NCI-H2081 (cell line): ENCODE measurements at places on chromosomes 4 and X.

DNA sequence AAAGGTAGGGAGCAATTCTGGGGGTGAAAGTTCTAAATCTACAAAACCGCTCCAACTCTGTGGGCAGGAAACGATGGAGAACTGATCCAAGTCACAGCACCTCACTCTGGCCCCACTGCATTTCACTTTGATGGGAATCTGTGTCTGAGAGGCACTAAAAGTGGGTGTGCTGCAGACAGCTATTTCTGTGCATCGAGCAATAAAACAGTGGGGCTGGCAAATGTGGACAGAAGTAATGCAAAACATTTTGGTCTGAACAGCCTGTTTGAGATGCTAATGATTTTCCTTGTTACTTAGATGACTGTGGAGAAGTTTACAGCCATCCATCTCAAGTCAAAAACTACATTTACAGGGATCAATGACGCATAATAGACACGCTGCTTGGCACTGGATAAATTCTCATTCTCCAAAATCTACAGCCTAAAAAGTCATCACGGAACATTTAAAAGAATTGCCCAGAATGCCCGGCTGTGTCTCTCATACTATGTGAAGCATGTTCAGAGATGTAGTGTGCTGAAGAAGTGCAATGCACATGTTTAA lies 1671.6 kb upstream of the TENM3 start:
- no peak for DNase-seq

DNA sequence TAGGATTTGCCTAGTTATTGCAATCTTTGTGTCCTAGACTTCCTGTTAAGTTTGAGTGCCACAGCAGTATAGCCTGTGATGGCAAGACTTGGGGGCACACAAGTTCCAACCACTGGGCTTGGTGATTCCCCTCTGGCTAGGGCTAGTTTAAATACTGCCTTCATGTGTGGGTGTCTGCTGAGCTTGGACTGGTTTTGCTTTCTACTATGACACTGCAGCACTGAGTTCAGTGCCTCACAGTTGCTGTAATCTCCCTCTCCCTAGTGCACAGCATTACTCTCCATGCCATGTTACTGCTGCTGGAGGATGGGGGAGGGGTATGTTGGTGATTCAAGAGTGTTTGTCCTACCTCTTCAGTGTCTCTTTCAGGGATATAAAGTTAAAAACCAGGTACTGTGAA lies 379.6 kb downstream of the IL15 start:
- no peak for DNase-seq

DNA sequence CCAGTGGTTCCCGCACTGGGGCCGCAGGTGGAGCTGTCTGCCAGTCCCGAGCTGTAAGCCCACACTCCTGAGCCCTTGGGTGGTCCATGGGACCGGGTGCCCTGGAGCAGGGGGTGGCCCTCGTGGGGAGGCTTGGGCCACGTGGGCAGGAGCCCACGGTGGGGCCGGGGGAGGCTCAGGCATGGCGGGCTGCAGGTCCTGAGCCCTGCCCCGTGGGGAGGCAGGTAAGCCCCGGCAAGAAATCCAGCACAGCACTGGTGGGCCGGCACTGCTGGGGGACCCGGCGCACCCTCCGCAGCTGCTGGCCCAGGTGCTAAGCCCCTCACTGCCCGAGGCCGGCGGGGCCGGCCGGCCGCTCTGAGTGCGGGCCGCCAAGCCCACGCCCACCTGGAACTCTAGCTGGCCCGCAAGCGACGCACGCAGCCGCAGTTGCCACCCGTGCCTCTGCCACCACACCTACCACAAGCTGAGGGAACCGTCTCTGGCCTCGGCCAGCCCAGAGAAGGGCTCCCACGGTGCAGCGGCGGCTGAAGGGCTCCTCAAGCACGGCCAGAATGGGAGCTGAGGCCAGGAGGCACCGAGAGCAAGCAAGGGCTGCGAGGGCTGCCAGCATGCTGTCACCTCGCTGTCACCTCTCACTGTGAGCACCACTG lies 2.0 kb upstream of the METAP1 start:
- no peak for DNase-seq

DNA sequence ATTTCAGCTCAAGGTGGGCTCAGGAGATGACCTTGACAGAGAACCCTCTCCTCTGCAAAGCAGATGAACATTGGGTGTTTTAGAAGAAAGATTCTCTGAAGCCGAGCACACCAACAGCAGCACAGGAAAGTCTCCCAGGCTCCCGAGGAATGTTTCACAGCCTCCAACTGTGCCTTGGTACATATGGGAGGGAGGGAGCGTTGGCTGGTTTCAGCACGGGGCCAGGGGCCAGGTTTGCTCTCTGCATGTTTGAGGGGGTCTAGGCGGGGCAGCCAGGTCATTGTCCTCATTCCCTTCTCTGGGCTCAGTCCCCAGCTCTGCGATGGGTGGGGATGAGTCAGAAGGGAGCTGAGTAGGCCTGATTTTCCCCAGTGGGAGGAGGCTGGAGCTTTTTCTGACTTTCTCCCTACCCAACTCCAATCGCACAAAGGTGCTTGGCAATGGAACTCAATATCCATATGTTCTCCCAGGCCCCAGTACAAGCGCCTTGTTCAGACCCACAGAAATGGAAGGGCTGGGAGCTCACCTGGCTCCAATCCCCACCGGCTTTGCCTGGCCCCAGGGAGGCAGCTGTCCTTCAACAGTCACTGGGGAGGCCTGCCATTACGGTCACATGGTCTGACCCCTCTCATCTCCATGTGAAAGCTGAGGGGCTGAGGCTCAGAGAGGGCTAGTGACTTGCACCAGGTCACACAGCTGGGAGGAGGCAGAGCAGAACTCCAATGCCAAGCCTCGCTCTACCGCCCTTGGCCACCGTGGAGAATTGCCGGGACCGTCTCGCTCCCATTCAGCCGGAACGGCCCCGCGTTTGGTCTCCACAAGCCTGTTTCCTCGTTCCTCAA lies 108.4 kb upstream of the AFAP1 start:
- DNase-seq, result no peak

- no peak for DNase-seq
These were observed 238.8 kb downstream of the GPC3 start for GRCh38 chrX:133746593-133746992.

DNA sequence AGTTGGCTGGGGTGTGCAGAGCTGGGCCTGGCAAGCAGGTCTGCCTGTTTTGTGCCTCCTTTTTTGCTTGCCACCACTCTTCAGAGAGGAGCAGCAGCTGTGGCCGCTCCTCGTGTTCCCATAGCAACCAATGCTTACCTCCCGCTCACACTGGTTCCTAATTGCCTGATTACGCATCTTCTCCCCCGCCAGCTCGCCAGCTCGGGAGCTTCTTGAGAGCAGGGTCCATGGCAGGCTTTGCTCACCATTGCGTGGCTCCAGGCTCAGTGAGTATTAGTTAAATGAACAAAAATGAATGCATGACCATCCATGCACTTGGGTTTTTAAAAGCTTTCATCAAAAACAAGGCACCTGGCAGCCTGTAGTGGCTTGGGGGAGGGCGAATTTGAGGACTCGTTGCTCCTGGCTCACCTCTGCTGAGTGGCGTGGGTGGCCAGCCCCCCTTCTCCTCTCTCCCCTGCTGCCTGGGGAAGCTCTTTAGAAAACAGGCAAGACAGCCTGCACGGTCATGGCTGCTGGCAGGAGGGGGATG lies 14.2 kb upstream of the PJA1 start:
- peak; percentile 63 for DNase-seq

DNA sequence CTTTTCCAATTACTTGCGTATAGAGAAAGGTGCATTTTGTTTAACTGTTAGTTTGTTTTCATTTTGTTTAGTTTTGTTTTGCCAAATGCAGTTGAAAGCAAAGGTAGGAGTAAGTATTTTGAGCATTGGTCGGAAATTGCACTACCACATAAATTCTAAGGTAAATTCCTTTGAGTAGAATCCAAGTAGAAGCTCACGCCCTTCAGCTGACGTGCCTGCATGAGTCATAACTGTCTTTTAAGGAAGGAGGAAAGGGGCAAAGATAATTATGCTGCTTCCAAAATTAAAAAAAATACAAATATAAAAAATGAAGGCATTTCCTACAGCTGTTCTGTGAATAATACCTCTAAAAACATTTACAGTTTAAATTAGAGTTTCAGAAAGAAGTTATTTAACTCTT lies 110.2 kb upstream of the MYOZ2 start:
- no peak for DNase-seq

- DNase-seq, result no peak
These were observed 112.8 kb upstream of the DKK2 start for GRCh38 chr4:107148904-107149303.

DNA sequence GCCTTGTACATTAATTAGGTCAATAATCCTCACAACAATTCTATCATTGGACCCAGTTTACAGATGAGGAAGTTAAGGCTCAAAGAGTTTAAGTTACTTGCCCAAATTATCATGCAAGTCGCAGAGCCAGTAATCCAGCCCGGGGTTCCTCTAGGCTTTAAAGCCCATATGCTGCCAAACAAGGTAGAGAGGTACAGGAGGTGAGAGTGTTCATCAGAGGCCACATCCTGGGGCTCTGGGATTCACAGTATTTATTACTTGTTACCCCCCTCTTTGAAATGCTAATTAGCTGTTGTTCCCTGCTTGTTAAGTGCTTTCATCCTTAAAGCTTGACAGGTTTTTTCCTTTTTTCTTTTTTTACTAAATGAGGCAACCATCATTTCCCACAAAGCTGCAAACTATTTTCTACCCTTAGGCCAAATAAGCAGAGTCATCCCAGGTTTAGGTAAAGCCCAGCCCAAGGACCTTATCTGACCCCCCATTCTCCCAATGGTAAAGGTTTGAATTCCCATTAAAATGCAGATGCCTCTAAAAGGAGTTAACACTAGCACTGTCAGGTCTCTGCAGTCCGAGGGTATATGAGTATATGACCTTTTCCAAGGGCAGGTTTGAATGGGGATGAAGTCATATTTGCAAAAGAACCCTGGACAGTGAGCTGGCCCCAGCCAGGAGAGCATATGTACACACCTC lies 150.3 kb downstream of the SOX3 start:
- DNase-seq, result no peak

- no peak for DNase-seq
These were observed 46.7 kb downstream of the CXorf49B start for GRCh38 chrX:71809886-71810285.

DNA sequence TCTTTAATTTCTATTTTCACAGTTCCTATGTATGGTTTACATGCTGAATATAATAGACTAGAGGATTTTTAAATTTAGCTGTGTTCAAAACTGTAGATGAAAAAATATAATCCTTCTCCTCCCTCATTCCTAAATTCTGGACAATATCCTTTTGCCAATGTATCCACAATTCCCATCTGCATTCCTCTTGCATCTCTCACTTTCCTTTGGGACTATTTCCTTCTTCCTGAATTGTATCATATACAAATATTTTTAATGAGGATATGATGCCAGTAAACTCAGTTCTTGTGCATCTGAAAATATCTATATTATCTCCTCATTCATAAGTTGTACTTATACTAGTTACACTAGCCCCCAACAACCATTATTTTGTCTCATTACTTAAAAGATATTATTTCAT lies 46.7 kb downstream of the DDX60L start:
- no peak for DNase-seq

DNA sequence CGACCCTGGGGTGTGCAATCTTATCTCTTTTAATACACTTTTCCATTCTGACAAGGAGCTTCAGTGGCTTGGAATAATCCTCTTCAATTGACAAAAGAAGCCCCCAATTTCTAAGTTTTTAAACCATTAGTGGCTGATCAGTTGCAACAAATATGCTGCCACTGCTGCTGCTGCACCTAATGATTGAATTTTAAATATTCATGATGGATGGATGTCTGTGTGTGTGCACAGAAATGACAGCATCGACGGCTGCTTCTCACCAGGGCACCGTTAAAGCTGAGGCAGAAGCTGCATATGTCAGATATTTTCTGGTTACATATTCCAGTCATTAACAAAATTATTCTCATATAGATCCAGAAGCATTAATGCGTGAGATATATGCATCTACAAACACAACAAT lies 182.4 kb downstream of the MGST2 start:
- peak; percentile 36 for DNase-seq

- no peak for DNase-seq
These were observed 167.8 kb downstream of the PCDH10 start for GRCh38 chr4:133316909-133317308.

- DNase-seq, result no peak
These were observed 125.7 kb downstream of the SH3KBP1 start for GRCh38 chrX:19761554-19762295.

- DNase-seq, result peak; percentile 61
These were observed 98.2 kb upstream of the PRKX start for GRCh38 chrX:3811331-3812311.

- no peak for DNase-seq
These were observed 89.5 kb downstream of the PLS3 start for GRCh38 chrX:115650449-115650848.

GRCh38 chr4:76278583-76278982 lies 27.1 kb downstream of the FAM47E start:
- DNase-seq, result no peak

DNA sequence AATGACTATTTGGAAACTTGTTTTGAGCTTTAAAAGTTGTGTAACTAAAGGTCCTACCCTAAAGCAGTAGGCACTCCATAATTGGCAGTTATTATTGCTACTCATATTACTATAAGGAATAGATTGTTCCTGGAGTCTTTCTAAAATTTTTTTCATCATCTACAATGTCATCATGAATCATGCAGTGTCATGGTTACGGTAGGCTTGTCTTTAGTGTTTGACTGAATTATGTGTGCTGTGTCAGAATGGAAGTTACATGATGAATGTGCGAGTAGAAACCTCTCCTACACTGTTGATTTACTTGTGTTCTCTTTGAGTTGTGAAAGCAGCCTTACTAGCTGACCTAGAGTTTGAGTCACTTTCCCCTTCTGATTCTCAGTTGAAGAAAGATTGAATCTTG lies 1099.9 kb downstream of the RAPGEF2 start:
- DNase-seq, result no peak

DNA sequence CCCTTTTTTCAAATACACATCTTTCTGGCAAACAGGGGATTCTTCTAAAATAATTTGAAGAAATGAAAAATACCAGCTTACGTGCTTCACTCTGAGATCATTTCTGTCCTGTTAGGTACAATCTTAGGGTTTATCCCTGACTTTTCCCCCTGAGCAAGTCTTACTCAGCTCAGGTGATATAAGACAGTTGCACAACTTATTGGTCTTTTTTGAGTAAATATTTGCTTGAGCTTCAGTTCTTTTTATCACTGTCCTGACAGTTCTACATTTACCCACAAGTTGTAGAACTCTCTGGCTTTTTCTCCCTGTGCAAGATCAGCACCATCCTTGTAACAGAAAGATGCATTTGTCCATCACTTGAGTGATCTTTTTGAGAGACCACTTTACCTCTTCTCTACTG lies 84.9 kb downstream of the MID1IP1 start:
- no peak for DNase-seq
